ENCODE measurements at places on chromosomes 16 and 17. TPM values are rescaled to one million over a fixed set of nuclear protein-coding genes. Genes with fewer than 3 reads are reported as not detected.

ZNF785 gene
- 10.4 TPM for total RNA-seq

SHCBP1 gene
- 8.9 TPM for total RNA-seq

RFNG gene
- 16.7 TPM for total RNA-seq

CCL8 gene
- 1.0 TPM for total RNA-seq

ANKRD13B gene
- 9.4 TPM for total RNA-seq

PPM1E gene
- 1.0 TPM for total RNA-seq

CDC6 gene
- total RNA-seq = 4.2 TPM

CARD14 gene
- 0.52 TPM for total RNA-seq

CTF1 gene
- total RNA-seq = 0.52 TPM

ZFP3 gene
- 6.3 TPM for total RNA-seq

CLUH gene
- 33.9 TPM for total RNA-seq

CCL23 gene
- not detected for total RNA-seq

MPO gene
- 14.1 TPM for total RNA-seq

SYNGR3 gene
- 0.52 TPM for total RNA-seq

FLII gene
- total RNA-seq = 193 TPM

CLDN7 gene
- not detected for total RNA-seq

ZNF213 gene
- 4.2 TPM for total RNA-seq

DNAI2 gene
- not detected for total RNA-seq

CTRL gene
- 1.0 TPM for total RNA-seq

EVPLL gene
- not detected for total RNA-seq

TBC1D3L gene
- 2.1 TPM for total RNA-seq

EFNB3 gene
- 1.0 TPM for total RNA-seq

WNT3 gene
- total RNA-seq = 1.0 TPM

FNDC8 gene
- not detected for total RNA-seq

NUBP1 gene
- 33.4 TPM for total RNA-seq

KRTAP4-1 gene
- total RNA-seq = not detected

SLC35B1 gene
- 48.0 TPM for total RNA-seq

TMEM235 gene
- not detected for total RNA-seq

INTS2 gene
- 14.1 TPM for total RNA-seq

NPIPA3 gene
- 1.6 TPM for total RNA-seq

KRTAP9-2 gene
- total RNA-seq = not detected

MIEN1 gene
- total RNA-seq = 6.3 TPM

RNF227 gene
- total RNA-seq = 2.6 TPM

USP7 gene
- 57.9 TPM for total RNA-seq

MEOX1 gene
- 12.5 TPM for total RNA-seq

OR1E1 gene
- not detected for total RNA-seq

CORO6 gene
- total RNA-seq = 43.3 TPM

CLEC3A gene
- not detected for total RNA-seq

Measured in skeletal muscle tissue (tissue), 5 donors.